ENCODE measurements at places on chromosomes 6 and 20.

DNA sequence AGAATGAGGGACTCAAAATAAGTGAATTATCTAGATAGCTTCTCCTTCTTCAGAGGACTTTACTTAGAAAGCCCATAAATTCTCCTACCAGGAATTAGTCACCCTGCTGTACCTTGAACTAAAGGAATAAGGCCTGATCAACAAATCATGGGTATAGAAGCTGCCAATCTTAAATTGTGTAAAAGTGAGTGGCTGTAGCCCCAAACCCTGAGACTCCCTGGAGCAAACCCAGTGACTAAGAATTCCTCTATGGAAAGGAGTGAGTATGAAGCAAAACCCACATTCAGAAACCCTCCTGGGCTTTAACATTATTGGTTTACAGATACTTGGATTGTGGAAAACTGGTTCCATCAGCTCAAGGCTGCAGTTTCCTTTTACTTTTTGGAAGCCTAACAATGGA lies 285.8 kb upstream of the TBX18 start:
- no peak for DNase-seq

DNA sequence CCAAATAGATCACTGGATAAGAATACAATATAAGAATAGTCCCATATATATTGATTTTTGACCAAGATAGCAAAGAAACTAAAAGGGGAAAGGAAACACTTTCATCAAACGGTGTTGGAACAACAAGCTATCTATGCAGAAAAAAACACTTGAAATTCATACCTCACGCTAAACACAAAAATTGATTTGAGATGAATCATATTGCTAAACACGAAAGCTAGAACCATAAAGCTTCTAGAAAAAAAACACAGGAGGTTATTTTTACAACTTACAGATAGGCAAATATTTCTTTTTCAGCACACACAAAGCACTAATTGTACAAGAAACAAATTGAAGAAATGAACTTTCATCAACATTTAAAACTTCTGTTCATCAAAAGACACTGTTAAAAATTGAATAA lies 36.7 kb upstream of the TMEM14A start:
- no peak for DNase-seq

DNA sequence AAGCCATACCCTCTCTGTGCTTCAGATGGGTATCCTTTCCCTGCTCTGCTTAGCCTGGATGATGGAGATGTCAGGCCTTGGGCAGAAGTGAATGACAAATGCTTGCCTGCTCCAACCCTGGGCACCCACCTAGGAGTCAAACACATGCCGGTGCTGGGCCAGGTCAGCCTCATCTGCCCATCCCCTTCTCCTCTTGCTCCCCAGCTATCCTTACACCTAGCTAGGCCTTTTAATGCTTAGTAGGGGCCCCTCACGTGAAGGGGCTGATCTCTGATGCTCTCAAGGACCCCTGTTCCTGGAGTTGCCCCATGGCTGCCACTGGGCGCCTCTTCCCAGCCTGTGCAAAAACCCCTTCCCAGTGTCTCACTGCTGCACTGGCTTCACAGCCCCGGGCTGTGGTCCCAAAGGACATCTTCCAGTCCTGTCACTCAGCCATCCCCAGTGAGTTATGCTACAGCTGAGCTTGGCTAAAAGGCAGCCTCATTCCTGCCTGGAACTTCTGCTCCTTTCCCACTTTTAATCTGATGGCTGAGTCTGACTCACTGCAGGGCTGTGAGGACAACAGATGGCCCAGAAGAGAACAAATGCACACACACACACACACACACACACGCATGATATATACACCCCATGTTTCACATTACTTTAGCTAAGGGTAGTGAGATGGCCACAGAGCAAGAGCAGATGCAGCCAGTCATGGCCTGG lies 12.8 kb upstream of the SDCBP2 start:
- DNase-seq = no peak

DNA sequence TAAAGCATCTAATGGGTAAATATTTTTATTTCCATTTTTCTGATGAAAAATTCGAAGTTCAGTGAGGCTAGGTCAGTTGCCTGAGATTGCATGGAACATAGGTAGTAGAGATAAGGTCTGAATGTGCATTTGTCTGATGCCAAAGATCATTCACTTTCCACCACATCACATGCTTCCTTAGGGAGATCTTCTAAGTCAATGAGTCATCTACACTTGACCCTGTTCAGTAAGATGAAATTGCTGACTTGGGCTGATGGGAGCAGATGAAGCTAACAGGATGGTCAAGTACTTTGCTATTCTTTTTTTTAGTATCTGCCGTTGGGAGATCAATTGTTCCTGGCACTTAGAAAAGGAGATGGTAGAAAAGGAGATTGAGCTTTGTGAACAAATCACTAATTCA lies 511.3 kb downstream of the PHF3 start:
- no peak for DNase-seq

DNA sequence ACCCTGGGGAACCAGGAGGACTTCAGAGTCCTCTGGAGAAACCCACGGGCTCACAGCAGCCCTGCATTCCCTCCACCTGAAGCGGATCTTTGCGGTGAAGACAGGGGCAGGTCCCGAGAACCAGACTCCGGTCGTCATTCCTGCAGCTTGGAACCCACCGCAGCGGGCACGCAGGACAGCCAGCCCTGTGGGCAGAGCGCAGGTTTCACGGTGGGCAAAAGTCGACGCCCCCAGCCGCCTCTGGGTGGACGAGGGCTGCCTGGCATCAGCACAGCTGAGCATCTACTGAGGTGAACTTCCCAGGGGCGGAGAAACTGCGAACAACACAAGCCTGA lies 118.3 kb downstream of the PSMB1 start:
- DNase-seq = no peak

- no peak for DNase-seq
Measured at GRCh38 chr20:10602221-10602871, 71.5 kb downstream of the JAG1 start.

- DNase-seq = no peak
Measured at GRCh38 chr20:564192-564591, 20.6 kb upstream of the CSNK2A1 start.

DNA sequence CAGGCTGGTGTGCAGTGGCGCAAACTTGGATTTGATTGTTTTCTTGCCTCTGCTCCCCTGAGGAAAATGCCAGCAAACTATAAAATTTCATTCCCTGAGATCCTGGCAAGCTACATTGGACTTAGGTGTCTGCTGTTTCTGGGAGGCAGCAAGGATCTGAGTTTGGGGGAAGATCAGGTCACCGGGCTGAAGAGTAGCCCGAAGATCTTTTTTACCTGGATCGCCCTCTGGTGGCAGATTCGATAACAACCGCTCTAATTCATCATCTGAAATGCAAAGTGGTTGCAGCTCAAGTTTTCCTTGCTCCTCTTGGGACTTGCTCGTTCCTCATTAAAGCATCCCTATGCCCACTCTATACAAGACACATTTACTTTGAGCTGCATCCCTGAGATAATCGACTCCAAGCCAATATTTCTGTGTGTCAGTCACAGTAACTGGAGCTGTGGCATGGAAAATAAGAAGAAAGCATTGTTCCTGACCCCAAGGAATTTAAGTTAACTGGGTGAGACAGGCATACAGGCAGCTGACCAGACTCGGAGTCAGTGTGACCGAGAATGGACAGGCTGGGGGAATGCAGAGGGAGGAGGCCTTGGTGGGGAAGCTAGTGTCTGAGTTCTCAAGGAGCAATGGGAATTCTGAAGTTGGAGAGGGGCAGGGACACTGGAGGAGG lies 131.8 kb upstream of the PROKR2 start:
- peak; percentile 6 for DNase-seq

DNA sequence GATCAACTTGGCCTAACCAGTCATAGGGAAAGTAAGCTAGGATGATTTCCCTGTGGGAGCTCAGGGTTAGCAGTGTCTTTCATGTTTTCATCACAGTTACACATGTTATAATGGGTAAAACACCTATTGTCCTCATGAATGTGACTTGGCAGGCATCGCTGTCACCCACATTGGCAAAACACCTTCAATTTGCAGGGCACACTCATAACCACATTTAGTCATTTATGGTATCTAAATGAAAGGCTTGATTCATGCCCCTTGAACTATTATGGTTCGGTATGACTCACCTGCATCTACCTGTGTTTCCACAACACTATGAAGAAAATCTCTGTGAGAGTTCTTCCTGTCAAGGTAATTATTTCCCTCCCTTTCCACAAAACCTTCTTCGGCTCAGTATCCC lies 49.2 kb downstream of the FRK start:
- no peak for DNase-seq

DNA sequence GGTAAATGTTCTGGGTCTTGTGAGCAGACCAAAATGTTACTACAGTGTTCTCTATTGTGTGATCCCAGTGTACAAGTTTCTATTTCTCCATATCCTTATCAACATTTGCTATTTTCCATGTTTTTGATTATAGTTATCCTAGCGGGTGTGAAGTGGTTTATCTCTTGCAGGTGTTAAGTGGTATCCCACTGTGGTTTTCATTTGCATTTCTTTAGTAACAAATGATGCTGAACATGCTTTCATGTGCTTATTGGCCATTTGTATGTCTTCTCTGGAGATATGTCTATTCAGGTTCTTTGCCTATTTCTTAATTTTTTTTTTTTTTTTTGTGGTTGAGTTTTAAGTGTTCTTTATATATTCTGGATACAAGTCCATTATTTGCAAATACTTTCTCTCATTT lies 35.5 kb downstream of the NSFL1C start:
- DNase-seq = no peak

- no peak for DNase-seq
Measured at GRCh38 chr20:49905415-49906091, 9.8 kb downstream of the SPATA2 start.
